ENCODE measurements at places on chromosomes 2 and 18.

DNA sequence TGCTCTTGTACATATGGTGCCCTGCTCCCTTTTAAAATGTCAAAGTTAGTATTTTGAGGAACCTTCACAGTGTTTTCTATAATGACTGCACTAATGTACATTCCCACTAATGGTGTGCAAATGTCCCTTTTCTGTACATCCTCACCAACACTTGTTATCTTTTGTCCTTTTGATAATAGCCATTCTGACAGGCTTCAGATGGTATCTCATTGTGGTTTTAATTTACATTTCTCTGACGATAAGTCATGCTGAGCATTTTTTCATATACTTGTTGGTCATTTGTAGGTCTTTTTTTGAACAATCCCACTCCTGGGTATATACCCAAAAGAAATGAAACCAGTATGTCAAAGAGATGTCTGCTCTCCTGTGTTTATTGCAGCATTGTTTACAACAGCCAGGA lies 268.3 kb downstream of the FBXO15 start:
- DNase-seq: no peak

DNA sequence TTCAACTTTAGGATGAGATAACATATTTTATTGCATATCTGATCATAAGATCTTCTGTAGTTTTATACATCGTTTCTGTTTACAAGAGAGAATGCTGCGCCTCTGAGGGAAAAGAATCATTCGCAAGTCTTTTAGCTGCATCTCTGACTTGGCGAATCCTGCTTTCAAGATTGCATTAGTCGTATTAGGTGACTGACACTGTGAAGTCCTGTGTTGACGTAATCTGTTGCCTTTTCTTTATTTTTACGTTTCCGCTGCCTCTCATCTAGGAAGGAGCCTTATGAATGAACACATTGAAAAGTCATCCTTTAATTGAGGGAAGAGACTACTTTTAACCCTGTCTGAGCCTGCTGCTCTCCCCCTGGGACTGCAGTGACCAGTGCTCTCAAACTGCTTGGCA lies 101.5 kb downstream of the LDLRAD4 start:
- DNase-seq: no peak

DNA sequence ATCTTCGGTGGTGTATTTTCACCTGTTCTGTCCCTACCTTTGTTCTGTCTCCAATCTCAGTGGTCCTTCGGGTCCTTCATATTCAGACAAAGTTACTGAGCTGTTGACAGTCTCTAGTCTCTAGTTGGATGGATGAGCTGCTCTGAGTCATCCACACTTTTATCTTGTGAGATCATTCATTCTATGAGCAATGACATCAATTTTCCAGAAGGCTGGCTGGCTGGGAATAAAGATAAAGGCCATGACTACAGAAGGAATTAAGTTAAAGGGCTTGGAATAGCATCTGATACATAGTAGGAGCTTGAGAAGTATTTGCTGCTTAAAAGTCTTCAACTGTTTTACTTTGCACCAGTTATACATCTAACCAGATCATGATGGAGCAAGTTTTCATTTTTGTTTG lies 43.1 kb upstream of the SLC39A10 start:
- DNase-seq: no peak

GRCh38 chr2:18912225-18912888 lies 323.0 kb upstream of the NT5C1B start:
- DNase-seq: no peak

DNA sequence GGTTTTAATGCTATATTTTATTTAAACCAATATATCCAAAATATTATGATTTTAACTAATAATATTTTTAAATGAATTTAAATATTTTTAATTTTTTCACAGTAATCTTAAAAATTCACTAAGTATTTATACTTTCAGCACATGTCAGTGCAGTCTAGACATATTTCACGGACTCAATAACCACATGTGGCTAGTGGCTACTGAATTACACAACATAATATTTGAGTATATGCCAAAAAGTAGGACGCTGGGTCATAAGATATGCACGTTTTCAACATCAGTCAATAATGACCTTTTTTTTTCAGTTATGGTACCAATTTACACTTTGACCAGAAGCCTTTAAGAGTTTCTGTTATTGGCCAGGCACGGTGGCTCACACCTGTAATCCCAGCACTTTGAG lies 117.7 kb downstream of the GFPT1 start:
- DNase-seq: no peak

- no peak for DNase-seq
These were observed 609.7 kb downstream of the STK39 start for GRCh38 chr2:167637741-167638140.

DNA sequence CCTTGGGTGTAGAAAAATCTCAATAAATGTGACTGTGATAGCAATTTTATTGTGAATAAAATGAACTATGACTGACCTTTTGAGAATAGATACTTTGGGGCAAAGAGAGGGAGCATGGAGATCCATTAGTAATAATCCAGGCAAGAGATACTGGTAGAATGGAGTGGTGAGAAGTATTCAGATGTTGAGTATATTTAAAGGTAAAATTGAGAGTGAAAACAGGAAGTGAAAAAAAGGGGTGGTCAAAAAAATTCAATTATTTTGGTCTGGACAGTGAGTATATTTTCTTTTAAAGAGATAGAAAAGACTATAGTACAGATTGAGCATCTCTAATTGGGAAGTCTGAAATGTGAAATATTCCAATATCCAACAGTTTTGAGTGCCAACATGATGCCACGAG lies 1515.6 kb upstream of the NXPH2 start:
- DNase-seq: no peak

DNA sequence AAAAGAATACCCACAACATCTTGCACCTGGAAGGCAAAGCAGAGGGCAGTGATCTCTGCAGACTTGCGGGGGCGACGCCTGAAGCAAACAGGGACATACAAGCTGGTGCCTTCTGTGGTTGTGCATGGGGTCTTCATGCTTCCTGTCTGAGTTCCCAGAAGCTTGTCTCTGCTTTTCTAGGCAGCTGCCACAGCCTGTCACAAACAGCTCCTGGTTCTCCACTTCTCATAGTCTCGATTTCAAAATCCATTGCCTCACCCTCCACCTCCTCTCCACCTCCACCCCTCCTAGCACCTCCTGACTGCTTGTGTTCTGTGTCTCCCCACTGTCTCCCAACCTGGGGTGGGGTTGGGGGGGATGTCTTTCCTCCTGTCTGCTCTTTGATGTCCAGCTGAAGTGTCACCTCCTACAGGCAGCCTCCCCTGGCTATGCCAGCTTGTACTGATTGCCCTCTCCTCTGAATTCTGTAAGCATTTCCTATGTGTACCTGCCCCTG lies 1.7 kb upstream of the PROC start:
- no peak for DNase-seq

DNA sequence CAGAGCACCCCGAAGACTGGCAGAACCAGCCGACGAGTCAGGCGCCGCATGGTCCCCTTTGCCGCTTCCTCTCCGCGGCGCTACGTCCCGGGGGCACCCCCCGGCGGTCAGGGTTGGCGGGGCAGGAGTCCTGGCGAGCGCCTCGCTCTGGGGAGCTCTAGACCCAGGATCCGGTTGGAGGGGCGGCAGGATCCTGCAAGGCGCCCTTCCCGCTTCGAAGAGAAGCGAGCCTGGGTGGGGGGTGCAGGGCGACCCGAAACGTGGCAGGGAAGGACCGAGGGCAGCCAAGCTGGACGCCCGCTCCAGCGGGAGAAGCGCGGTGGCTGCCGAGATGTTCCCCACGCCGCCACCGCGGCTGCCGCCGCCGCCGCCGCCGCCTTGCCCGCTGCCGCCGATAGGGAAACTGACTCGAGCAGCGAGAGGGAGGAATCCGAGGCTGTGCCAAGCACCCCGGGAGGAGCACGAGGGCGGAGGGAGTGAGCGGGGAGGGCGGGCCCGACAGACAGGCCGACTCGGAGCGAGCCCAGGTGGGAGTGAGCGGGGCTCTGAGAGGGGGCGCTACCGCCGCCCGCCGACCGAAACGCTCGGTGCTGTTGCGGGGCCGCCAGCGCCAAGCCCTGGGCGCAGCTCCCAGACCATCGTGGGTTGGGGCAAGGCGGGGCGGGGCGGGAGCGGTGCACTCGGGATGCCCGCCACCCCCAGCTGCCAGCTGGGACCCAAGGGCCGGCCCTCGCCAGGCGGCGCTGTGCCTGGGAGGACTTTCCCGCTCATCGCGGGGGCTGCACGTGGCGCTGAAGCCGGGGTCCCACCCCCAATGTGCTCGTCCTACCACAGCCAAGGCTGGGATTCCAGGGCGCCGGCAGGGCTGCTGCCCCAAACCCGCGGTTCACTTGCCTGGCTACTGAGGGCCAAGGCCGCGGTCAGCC lies at the start of gene GALNT14:
Gene GALNT14, minus strand, starts transcription at position 404 of the 926 bp plus-strand sequence. Its CDS starts 354 bp downstream, at position 50.
- no peak for DNase-seq

- no peak for DNase-seq
These were observed 38.5 kb downstream of the SFT2D3 start for GRCh38 chr2:127739800-127740199.

All from stimulated activated CD8-positive, alpha-beta memory T cell treated with anti-CD3 and anti-CD28 coated beads, Interleukin-7, amount 100 ng/mL, for 1 hour (primary cell).